NCI-H524 treated with DMSO at 0.1 percent for 48 hours (cell line): ENCODE measurements at places on chromosomes 5 and 9.

DNA sequence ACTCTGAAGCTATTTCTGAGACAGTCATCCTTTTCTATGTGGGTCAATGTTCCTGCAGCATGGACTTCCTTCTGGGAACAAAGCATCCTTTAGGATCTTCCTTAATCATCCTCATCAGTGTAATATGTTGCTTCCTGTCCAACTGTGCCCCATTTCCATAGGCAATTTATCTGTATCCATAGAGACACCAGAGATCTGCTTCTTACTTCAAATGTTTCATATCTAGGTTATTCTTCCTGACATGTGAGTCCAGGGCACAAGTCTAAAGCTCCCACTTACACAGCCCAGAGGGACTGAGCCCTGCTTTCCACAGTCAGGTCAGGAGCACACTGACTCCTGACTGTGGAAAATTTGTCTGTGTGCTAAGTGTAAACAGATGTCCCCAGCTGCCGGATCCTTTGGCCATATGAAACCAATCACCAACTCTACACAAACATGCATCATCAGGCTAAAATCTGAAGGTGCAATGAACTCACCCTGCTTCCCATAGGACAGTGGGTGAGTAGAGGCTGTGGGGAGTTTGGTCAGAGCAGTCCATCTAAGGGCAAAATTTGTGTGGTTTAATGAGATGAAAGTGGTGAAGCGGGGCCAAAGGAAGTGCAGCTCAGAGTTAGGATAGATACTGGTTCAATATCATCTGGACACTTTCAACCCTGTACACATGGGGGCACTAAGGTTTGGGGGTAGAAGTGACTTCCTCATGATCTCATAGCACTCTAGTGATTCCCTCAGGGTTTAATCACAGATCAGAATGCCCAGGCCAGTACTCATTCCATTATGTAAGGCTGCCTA is 85.2 kb upstream of the TNC start:
- DNase-seq, result no peak

GRCh38 chr5:129905473-129906176 is 1.4 kb downstream of the CHSY3 start:
- DNase-seq, result no peak

DNA sequence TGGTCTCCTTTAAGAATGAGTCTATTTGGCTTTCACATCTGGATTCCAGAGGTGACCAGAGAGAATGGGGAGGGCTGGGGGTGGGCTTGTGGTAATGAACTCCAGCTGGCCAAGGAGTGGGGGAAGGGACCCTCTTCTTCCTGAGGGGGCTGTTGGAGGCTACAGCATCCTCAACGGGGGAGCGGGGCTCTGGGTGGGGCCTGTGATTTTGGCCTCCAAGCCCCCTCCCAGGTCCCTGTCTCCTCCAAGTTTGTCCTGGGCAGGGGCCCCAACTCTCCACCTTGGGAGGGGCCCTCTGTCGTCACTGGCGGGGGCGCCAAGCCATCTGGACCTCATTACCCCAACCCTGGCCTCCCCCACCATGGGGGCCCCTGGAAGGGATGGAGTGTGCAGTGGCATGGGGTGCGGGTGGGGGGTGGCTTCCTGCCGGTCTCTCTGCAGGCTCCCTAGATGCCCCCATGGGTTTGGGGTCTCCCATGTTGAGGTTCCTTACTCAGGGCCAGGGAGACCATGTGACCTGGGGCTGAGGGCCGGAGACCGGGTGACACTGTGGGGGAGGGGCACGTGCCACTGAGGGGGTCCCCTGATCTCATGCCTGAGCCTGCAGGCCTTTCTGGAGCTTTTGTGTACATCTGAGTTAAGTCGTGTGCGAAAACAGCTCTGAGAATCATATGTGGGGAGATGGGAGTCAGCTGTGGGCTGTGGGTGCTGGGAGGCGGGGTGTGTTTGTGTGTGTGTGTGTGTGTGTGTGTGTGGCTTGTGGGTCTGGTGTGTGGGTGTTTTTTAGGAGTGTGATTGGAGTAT is 32.4 kb downstream of the GOLGA2 start:
- DNase-seq, result no peak

DNA sequence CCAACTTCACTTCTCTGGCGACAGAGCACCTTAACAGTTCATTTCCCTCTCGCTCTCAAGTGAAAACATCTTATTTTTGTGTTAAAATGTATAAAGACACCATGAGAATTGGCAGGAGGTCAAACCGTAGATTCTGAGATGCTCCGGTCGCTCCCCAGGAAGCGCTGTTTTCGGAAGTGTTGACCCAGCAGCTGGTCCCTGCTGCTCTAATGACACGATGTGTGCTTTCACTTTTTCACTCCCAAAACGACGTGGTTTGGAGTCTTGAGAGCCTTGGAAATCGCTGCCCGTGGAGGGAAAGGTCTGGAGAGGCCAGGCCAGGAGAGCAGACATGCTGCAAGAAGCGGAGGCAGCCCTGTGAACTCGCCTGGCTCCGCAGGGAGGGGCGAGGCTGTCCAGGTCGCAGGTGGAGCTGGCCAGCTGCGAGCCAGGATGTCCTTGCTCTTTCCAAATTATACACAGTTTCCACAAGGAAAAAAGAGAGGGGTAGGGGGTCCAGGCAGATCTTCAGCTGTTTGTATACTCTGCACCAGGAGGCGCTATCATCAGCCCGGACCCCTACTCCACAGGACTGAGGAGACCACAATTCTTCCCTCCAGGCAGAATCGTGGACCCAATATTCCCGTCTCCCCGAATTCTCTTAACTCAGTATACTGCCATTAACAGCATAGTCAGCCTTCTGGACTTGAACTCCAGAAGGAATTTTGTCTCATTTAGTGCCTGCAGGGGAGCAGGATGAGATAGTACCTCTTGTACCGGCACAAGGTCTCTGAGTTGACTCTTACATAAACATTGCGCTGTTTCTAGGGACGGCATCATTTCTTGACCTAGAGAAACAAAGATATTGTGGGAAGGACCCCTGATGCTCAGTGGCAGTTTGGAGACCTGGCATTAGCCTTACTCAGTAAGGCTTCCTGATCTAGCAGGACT is 248.6 kb upstream of the ANKRD55 start:
- no peak for DNase-seq

DNA sequence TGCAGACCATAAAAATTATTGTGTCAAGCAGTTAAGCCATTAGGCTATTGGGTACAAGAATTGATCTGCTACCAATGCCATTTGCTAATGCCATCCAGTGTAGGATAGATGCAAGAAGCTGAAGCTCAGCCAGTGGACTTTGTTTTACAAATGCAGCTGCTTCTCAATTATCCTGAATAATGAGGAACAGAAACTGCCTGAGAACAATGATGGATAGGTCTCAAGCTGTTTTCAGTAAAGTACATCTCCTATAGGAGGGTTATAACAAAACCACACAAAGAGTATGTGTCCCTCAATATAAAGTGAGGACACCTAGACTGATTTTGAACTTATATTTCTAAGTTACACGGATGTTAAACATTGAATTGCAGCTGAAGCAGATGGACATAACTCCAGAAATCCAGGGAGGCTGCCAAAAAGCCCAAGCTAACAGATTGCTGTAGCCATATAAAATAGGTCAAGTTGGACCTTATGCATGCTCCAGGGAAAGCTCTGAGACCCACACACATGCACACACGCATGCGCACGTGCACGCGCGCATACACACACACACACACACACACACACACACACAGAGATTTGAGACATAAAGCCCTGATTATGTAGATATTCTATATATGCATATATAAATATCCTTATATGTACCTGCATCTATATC is 482.7 kb upstream of the CD180 start:
- no peak for DNase-seq

DNA sequence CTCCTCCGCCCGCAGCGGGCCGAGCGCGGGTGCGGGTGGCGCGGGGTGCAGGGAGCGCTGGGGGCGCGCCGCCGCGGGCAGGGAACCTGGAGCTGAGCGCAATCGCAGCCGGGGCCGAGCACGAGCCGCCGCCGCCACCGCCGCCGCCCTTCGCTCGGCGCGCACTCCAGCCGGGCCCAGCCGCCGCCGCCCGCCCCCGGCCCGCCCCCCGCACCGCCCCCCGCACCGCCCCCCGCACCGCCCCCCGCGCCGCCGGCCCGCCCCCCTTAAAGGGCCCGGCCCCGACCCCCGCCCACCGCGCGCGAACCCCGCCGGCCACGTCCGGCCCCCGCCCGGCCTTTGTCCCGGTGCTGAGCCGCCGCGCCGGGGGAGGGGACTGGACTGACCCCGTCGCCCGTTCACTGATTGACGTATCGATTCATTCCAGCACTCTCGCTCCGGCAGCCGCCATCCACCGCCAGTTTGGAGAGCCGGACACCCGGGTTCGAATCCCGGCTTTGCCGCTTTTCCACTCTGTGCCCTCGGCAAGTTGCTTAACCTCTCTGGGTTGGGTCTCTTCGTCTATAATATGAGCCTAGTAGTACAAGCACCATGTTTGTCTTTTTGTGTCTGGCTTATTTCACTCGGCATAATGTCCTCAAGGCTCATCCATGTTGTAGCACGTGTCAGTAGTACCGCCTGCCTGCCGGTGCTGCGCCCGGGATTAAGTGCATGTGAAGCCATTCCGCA is at the start of gene SH3PXD2B:
Gene SH3PXD2B (minus strand): TSS at position 168 of the 729 bp plus-strand sequence. CDS start 173 bp downstream, outside the sequence.
- no peak for DNase-seq
